ENCODE measurements at places on chromosomes 11 and 22.

DNA sequence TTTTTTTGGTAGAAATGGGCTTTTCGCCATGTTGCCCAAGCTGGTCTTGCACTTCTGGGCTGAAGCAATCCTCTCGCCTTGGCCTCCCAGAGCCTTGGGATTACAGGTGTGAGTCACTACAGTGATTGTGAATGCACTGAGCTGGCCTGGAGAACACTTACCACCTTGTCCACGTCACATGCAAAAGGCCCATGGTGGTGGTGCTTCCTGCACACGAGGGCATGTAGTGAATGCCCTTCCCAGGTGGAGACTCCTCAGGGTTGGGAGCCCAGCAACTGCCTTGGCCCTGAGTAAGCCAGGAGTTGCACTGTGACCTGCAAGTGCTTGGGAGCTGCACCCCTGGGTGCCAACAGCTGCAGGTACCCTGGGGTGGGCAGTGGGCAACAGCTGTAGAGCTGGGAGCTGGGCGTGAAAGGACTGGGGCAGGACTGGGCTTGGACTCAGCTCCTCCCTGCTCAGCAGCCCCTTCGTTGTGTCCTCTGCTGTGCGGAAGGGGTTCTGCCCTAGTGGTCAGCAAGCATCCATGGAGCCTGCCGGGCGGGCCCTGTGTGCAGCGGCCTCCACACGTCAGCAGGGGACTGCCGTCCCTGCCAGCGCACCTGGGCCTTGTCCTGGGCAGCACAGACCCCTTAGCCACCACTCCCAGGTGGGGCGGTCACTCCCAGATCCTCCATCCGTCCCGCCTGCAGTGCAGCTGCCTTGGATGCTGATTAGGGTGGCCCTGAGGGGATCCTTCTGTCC lies 9.3 kb upstream of the ADORA2A start:
- no peak for DNase-seq

GRCh38 chr11:34929794-34930763 lies 13.7 kb downstream of the PDHX start:
- DNase-seq = no peak

DNA sequence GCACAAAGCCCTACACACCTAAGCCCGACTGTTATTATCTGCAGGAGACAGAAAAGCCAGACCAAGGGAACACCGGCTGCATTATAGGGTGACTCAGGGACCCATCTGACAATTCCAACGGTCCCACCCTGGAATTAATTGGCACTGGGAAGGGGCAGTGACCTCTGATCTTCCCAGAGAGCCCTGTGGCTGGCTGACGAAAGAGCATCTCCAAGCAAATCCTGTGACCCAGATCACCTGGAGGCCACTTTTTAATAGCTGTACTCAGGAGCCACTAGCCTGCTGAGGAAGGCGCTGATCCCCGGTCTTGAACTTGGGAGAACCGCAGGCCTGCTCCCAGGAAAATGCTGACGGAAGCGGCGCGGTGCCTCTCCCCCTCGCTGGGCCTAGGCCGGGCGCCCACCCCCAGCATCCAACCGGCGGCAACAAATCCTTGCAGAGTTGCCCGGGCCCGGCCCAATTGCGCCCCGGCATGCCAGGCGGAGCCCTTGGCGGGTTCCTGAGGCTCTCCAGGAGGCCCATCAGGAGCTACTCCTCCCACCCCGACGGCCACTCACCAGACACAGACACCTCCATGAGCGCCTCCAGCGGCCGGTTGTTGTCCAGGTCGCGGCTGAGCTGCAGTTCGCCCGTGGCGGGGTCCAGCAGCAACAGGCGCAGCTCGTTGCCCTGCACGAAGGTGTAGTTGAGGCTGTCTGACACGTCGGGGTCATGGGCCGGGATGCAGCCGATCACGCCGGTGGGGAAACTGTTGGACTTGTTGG lies 4.2 kb downstream of the CELSR1 start:
- no peak for DNase-seq

GRCh38 chr22:50058061-50058905 lies at the start of gene TTLL8:
TSS of gene TTLL8 (minus strand) at chr22:50058298.
- peak; percentile 68 for DNase-seq

- no peak for DNase-seq
These were observed 47.6 kb downstream of the KCNC1 start for GRCh38 chr11:17782145-17782544.
